ENCODE measurements at places on chromosomes 13 and 19.
A peak's percentile ranks its signal among the peaks of the same experiment; 100 is the strongest.

GRCh38 chr19:447816-448560, 12.8 kb downstream of the SHC2 start:
- DNase-seq, result peak; percentile 32

GRCh38 chr19:5680437-5681368, at the start of the genes HSD11B1L and MICOS13:
TSS of gene HSD11B1L (plus strand) at chr19:5681027. CDS start at chr19:5684833, 3,806 bp downstream.
TSS of gene MICOS13 (minus strand) at chr19:5680516. CDS start at chr19:5680486, 30 bp downstream.
- DNase-seq, result peak; percentile 100

- DNase-seq, result no peak
Measured at GRCh38 chr13:21749410-21749809, 78.5 kb downstream of the FGF9 start.

DNA sequence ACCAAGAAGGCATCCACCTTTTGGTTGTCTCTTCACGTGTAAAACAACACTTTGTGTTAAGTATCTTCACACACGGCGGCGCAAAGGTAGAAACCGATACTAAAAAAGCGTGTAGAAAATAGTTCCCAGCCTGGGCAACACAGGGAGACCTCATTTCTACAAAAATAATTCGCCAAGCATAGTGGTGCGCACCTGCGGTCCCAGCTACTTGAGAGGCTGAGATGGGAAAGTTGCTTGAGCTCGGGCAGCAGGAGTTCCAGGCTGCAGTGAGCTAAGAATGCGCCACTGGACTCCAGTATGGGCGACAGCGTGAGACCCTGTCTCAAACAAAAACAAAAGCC, 573 bp upstream of the ERCC5 start:
- DNase-seq, result no peak

- peak; percentile 53 for DNase-seq
Measured at GRCh38 chr13:110308656-110309359, 1.7 kb downstream of the COL4A2 start.

DNA sequence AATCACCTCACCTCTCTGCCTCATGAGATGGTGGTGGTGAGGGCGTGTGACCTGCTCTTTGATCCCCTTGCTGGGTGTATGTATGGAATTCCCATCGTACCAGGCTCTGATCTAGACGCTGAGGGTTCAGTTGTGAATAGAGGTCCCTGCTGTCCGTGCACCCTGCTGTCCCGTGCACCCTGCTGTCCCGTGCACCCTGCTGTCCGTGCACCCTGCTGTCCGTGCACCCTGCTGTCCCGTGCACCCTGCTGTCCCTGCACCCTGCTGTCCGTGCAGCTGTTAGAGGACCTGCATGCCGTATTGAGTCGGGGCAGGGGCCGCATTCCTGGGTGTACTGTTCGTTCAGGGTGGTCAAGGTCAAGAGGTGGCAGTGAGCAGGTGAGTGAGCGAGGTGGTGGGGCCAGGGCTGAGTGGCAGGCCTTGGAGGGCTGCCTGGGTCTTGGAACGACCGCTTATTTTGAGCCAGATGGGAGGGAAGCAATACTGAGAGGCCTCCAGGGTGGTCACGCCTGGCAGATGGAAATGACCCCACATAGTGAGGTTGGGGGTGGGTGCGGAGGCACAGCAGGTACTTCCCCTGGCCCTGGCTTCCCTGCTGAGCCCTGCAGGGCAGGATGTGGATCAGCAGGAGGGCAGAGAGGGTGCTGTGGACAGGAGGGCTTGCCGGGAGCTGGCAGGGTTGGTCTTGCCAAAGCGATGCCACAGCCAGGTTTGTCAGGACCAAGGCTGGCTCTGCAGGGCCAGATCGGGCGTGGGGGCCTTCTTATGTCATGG, 4.6 kb upstream of the EPN1 start:
- no peak for DNase-seq

DNA sequence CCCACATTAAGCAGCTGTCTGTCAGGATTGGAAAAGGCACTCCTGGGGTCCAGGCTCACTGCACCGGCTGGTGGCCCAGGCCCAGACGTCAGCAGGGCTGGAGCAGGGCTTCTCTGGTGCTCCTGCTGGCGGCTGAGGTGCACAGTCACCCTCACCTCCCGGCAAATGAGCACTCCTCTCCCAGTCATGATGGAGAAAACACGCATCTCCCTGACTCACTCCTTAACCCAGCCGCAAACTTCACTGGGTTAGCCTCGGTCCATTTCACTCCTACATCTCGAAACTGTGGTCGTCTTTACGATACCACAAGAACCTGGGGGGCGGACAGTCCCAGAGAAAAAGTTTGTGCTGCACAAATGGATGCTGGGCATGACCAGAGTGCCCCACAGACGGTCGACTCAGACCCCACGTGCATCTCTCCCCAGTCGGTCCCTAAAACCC, 3.3 kb upstream of the RASA3 start:
- DNase-seq, result no peak

DNA sequence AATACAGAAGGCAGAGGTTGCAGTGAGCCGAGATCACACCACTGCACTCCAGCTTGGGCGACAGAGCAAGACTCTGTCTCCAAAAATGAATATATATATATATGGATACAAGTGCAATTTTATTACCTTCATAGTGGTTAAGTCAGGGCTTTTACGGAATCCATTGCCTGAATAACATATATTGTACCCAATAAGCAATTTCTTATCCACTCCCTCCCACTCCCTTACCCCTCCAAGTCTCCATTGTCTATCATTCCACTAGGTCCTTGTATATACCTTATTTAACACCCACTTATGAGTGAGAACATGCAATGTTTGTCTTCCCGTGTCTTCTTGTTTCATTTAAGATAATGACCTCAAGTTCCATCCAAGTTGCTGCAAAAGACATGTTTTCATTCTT, 48.3 kb upstream of the AKAP11 start:
- DNase-seq, result no peak

GRCh38 chr19:39497701-39497995, 1.1 kb upstream of the DLL3 start:
- DNase-seq, result no peak

GRCh38 chr13:54124700-54125099, 1096.1 kb downstream of the OLFM4 start:
- no peak for DNase-seq

DNA sequence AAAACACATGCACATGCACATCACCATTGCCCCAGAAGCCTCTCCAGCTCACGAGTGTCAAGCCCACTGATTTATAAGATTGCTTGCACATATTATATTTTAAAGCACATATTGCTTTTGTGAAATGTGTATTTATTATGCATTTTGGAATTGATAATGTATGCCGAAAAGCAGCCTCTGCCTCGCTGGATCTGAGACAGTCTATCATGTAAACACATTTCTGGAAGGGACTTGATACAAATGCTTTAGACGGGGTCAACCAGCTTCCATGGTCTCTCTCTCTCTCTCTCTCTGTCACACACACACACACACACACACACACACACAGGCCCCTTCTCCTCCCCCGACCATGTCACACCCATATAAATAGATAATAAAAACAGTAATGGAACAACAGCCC, 203.8 kb downstream of the TUBA3C start:
- no peak for DNase-seq

DNA sequence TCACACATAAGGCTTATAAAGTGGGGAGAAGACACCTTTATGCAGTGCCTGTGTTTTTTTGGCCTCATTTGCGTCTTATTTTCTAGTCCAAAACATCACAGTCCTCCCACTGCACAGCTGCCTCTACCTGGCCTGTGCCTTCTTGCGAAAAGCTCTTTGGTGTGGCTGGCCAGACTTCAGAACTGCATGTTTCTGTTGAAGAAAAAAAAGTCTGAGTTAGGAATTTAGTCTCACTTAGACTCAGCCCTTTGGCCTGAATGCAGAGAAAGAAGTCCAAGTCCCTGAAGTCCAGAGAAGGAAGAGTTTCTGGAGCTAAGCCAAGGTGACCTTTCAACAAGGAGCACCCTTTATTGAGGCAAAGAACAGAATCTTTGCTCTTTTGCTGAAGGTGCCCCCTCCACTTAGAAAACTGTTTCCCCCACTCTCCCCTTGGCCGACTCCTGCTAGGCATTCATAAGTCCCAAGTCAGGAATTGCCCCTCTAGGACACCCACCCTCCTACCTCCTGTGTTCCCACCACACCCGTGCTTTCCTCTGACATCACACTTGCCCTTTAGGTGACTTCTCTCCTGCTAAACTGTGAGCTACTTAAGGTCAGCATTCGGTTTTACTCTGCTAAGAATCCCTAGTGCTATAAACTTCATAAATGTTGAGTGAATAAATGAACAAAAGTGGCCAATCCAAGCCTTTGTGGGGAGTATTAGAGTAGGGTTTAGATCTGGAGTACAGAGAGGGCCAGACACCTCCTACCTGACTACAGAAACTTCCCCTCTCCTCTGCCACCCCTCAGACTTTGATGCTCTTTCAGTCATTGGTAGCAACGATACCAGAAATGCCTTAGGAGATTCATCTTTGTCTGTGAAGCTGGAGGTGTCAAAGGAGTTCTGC, 226.8 kb downstream of the LACC1 start:
- DNase-seq, result peak; percentile 14
